A549 treated with dexamethasone at 1 μM for 4 hours (cell line): ENCODE measurements at places on chromosomes 4 and X. TPM values are rescaled to one million over a fixed set of nuclear protein-coding genes. Genes with fewer than 3 reads are reported as not detected.

The CPE gene
- total RNA-seq: 1.5 to 2.1 TPM (median 2.0 TPM) in 5 replicates

The SSX2 gene
- not detected in 5 replicates for total RNA-seq

The NOX1 gene
- total RNA-seq: 0.03 to 0.08 TPM (median 0.08 TPM) in 5 replicates

The ARHGAP36 gene
- total RNA-seq: not detected in 5 replicates

The FGFR3 gene
- total RNA-seq: 1.0 to 2.5 TPM (median 2.3 TPM) in 5 replicates

The KLHL15 gene
- 3.1 to 4.5 TPM (median 3.6 TPM) in 5 replicates for total RNA-seq
